ENCODE measurements at places on chromosomes 4 and X.
A peak's percentile ranks its signal among the peaks of the same experiment; 100 is the strongest.

DNA sequence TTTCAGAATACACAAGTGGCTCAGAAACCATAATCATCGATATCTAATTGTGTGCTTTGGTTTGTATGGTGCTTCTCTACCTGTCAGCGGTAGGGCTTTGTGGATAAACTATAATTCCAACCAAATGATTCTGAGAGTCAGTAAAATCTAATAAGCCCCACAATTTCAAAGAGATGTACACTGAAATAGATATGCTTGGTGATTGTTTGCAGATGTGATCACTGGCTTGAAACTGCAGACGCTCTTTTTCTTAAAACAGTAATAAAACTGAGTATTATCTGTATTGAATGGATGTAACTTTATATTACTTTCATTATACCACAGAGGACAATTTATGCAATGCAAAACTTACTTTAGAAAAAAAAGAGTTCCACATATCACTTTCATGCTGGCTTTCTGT, 198.8 kb upstream of the ANXA10 start:
- DNase-seq: no peak

- no peak for DNase-seq
These were observed 379.1 kb downstream of the AR start for GRCh38 chrX:67922966-67923365.

- DNase-seq: no peak
These were observed 93.2 kb downstream of the SCD5 start for GRCh38 chr4:82705169-82705927.

DNA sequence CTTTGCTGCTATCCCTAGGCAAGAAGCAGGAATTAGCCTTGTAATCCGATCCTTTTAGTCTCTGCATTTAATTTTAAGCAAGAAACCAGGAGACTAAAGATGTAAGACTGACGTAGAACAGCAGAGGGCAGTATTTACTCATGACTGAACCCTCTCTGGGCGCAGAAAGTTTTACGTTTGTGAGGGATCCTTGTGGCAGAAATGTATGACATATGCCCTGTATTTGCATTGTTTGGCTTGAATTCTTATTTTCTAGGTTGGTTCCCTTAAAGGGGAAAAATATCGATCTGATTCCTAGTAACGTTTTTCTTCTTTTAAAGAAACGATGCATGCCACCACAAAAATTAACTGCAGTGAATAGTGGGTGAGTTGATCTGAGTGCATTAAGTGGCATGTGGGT, 1.3 kb upstream of the FAT4 start:
- no peak for DNase-seq

GRCh38 chr4:21806991-21807390, 141.6 kb downstream of the KCNIP4 start:
- no peak for DNase-seq

GRCh38 chr4:20480165-20480947, 219.9 kb upstream of the PACRGL start:
- DNase-seq: no peak

DNA sequence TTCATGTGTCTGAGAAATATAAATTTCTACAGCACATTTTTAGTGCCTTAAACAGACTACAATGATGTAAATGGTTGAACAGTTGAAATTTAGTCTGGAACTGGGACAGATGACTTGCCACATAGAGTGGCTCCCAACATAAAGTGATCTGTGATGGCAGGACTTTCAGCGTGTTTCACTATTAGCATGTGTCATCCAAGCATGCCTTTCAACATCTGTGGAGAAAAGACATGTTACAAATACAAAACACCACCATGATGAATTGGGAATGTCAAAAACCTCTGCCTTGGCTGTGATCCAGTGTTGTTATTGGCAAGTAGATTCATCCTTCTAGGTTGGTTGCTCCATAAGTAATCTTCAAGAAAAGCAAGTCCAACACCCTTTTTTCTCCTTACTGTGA, 348.7 kb downstream of the MAPK10 start:
- no peak for DNase-seq

DNA sequence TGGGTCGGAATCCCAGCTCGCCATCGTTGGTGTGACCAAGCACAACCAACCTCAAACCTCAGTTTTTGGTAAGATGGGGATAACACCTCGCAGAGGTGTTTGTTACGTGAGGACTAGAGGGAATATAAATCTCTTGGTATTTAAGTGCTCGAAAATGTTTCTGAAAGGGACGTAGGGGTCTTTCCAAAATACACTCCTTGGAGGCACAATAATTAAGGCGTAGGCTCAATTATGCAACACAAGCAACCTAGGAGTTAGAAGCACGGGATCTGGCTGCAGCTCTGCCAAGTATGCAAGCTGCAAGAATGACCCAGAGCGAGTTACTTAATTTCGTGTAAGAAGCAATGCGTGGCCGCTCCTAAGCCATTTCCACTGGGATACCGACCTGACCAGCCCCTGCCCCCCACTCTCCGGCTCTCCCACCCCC, 552 bp downstream of the ADH5 start:
- peak; percentile 2 for DNase-seq

GRCh38 chr4:172168888-172169287, 355.7 kb downstream of the GALNTL6 start:
- DNase-seq: no peak

DNA sequence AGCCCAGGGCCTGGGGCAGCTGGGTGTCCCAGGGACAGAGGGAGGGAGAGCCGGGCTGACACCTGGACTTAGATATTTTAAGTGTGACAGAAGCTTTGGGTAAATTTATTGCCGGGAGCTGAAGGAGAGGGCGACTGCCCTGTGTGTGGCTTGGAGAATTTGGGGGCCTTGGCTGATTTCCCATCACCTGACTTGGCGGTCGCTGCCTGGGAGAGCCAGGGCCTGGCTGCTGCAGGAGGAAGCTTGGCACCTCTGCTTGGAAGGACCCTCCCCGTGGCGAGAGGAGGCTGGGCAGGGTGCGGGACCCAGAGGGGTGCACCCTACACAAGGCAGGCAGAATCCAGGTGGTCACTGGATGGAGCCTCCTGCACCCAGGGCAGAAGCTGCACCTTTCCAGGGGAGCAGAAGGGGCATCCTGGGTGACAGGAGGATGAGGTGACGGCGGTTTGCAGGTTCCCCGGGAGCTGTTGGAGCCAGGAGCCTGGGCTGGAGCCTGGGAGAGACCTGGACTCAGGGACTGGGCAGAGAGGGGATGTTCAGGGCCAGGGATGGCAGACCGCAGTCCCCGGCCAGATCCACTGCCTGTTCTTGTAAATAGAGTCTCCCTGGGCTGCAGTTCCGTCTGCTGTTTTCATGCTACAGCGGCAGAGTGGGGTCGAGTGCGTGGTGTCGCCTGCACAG, 72.0 kb downstream of the RGS12 start:
- no peak for DNase-seq

GRCh38 chr4:148800336-148800885, 358.2 kb upstream of the NR3C2 start:
- no peak for DNase-seq

DNA sequence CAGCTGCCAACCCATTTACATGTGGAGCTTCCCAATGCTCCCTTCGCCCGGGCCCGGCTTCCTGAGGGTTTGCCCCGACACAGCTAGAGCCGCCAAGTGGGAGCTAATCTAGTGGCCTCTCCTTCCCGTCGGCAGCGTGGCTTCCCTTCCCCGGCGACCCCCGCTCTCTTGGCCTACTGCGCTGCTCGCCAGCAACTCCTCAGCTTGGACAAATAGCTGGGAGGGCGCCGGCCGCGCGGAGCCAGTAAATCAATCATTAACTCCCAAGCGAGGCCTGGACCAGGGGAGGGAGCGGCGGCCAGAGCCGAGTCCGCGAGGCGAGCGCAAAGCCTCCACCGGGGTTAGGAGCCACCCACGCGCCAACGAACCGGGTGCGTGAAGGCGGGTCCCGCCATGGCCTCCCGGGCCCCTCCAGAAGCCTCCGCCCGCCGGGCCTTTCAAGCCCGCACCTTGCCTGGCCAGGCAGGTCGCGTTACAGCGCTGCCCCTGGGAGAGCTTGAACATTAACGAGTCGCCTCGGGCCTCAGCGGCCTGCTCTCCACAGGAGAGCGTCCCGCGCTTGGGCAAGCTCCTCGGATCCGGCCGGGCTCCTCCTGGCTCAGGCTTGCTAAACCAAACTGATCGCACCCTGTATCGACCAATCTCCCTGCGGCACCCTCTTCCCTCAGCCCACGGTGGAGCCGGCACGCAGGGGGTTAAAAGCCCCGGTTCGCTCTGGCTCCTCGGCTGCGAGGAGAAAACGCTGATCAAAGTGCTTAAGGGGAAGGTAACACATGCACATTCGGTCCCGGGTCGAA, 10.6 kb upstream of the BCOR start:
- DNase-seq: no peak

- no peak for DNase-seq
These were observed 3.6 kb downstream of the SMIM14 start for GRCh38 chr4:39635023-39635422.

- no peak for DNase-seq
These were observed 176.1 kb upstream of the MAGEB16 start for GRCh38 chrX:35622040-35622439.

GRCh38 chrX:140040386-140040785, 75.1 kb upstream of the CXorf66 start:
- DNase-seq: no peak

GRCh38 chr4:16685536-16685935, 212.9 kb downstream of the LDB2 start:
- no peak for DNase-seq

Data from activated T-cell treated with anti-CD3 and anti-CD28 coated beads for 24 hours (primary cell).